ENCODE measurements at places on chromosomes 6 and 20. TPM values are rescaled to one million over a fixed set of nuclear protein-coding genes. Genes with fewer than 3 reads are reported as not detected.

- peak; percentile 82 for DNase-seq
Observed at GRCh38 chr6:116764961-116765841, at the start of gene FAM162B. Gene FAM162B (minus strand): TSS chr6:116765719. CDS start chr6:116765576, 143 bp downstream.

DNA sequence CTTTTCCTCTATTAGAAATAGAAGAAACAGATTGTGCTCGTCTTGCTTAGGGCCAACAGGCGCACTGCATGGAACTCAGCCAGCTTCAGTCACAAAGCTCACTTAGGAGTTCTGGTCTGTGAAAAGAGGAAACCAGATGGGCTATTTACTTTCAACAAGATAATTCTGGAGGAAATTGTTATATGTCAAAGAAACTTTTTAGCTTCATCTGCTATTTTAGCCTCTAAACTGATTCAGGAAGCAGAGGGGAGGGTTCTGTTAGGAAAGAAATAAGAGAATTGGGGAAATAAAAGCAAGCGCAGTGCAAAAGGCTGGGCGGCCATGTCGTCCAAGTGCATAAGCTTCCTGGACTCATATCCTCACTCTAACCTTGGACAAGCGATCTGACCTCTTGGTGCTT, 21.3 kb downstream of the PRKN start:
- peak; percentile 88 for DNase-seq

DNA sequence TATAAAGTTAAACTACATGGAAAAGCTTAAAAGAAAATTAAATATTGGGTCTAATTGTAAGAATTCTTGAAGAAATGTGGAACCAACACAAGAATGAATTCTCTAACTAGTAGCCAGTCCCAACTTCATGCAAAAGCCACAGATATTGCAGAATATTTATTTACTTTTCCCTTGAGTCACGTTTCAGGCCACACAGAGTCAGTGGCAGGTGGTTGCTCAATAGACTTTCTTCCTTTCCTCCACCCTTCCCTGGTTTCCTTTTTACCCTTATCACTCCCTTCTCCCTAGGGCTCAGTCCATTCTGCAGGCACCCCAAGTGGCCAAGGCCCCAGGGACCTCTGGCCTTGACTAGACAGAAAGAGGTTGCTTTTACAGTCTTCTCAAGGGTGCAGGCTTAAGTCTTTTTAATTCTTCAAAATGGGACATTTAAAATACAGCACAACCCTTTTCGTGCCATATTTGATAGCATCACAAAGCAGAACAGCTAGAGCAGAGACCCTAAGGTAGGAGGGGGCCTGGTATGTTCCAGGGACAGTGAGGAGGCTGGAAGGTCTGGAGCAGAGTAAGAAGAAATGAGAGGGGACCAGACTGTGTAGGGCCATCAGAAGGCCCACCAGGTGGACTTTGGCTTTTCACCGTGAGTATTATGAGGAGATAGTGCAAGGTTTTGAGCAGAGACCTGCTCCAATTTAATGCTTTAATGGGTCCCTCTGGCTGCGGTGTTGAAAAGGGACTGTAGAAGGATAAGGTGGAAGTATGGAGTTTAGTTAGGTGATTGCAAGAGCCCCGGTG, 65.0 kb downstream of the HDDC2 start:
- no peak for DNase-seq

Gene C6orf118
- not detected for total RNA-seq

DNA sequence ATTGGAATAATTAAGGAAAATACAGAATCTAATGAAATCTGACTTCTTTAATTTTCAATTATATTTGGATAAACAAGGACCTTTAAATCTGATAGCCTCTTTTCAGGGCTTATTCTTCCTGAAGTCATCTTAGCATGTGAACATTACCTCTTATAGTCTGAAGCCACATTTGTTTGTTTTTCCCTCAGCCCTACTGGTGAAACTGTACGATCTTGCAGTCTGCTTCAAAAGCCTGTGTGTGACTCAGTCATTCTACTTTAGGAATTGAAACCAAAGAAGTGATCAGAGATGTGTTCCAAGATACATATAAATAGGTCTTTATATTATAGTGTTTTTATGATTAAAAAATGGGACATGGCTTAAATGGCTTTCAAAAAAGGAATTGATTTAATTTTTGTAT, 67.5 kb downstream of the MACROD2 start:
- DNase-seq: no peak

Gene PNPLA1
- total RNA-seq: not detected

DNA sequence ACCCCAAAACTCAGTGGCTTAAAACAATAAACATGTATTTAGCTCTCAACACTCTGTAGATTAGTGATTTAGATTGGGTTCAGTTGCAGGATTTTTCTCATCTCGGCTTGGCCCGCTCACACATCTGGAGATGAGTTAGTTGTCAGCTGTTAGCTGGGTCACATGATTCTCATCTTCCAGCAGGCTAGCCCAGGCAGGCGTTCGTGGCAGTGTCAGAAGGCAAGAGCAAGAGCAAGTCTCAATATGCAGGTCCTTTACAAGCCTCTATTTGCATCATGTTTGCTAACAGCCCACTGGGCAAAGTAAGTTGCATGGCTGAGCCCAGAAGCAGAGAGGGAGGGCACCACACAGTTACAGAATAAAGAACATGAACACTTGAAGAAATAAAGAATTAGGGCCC, 83.6 kb upstream of the MYLIP start:
- DNase-seq: no peak

- no peak for DNase-seq
Observed at GRCh38 chr6:85866370-85866730, 223.7 kb upstream of the SYNCRIP start.

GRCh38 chr20:10306440-10307358, 88.1 kb downstream of the SNAP25 start:
- no peak for DNase-seq

DNA sequence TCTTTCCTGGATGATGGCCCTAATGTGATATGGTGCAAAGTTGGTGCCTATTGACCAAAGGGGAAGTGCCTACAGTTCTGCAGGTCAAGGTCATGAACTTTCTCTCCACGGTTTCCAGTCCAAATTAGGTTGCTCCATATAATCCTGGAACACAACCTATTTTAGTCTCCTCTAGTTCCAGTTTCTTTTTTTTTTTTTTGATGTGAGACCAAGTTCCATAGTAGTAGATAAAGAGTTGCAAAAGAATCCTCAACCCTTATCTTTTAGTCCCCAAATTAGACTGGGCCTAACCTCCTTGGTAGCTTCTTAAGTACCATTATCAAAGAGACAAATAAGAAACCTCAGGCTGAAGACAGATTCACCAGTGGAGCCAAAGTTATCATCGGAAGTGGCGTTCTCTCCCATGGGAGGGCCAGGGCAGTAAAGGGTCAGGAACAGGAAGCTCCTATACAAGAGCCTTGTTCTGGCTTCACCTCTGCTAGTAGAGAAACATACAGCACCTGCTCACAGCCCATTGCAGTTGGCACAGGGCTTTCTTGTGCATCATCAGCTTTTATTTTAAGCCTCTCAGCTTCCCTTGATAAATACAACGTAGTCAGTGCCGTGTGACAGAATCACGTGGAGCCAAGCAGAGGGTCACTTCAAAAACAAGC, 132.2 kb upstream of the RREB1 start:
- DNase-seq: no peak
